Esophagus squamous epithelium (tissue), 5 donors: ENCODE measurements at places on chromosomes 7 and 10.

- DNase-seq, result no peak
Measured at GRCh38 chr7:40000734-40001315, 50.8 kb downstream of the CDK13 start.

GRCh38 chr7:33379891-33380525 lies 250.6 kb downstream of the BBS9 start:
- no peak for DNase-seq

DNA sequence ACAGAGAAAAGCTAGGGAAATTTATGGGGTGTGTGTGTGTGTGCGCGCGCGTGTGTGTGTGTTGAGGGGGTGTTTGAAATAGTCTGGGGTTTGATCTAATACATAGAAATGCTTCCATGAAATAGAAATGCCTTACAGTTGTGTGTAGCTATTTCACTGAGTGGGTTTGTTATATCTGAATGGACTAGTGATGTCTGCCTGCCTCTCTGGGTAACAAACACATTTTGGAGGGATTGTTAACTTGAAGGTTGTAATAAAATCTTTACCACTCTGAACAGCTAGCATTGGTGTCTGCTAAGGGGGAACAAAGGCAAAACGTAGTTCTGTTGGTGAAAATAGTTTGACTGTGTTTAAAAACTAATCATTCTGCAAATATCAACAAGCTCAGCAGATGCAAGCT lies 509.3 kb downstream of the LRMDA start:
- no peak for DNase-seq

- no peak for DNase-seq
Measured at GRCh38 chr10:123485341-123485960, 180.7 kb upstream of the GPR26 start.

GRCh38 chr10:102796407-102797176 lies 40.6 kb downstream of the CYP17A1 start:
- no peak for DNase-seq

GRCh38 chr7:47452715-47453092 lies 129.2 kb downstream of the TNS3 start:
- DNase-seq, result no peak

DNA sequence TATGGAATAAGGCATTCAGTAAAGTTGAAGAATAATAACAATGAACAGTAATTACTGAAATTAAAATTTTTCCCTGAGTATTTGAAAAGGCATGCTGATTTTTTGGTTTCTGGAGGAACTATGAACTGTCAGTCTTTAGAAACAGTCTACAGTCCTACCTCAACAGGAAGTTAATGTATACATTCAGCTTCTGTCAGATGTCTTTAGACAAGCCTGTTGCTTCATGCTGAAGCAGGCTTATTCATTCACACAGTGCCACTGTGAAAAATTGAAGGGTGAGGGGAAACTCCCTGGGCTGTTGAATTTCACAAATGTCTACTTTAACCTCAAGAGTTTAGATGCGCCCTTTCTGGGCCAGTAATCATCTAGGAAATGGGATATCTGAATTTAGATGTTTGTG lies 3.5 kb downstream of the NRF1 start:
- DNase-seq, result no peak

DNA sequence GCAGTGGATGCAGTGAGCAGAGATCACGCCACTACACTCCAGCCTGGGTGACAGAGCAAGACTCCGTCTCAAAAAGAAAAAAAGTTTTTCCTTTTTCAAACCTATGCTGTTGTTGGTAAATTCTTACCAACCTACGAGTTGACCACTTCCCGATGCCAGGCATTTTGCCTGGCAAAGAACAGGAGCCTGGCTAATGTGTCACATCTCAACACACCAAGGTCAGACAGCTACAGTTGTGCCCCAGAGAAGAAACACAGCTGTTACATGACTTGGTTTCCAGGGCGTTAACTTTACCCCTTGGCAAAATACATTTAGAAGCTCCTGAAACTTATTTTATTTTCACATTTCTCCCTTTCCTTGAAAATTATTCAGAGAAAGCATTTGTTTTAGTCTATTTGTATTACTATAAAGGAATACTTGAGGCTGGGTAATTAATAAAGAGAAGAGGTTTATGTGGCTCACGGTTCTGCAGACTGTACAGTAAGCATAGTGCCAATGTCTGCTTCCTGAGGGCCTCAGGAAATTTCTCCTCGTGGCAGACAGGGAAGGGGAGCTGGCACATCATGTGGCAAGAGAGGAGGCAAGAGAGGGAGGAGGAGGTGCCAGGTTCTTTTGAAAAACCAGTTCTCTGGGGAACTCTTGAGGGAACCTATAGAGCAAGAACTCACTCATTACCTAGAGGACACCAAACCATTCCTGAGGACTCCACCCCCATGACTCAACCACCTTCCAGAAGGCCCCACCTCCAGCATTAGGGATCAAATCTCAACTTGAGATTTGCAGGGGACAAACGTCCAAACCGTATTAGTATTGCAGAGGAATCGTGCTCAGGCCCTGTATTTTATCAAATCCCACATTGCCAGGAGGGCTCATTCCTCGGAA lies 83.3 kb downstream of the PAXIP1 start:
- DNase-seq, result no peak

GRCh38 chr10:130045091-130045652 lies 65.5 kb downstream of the C10orf143 start:
- no peak for DNase-seq

DNA sequence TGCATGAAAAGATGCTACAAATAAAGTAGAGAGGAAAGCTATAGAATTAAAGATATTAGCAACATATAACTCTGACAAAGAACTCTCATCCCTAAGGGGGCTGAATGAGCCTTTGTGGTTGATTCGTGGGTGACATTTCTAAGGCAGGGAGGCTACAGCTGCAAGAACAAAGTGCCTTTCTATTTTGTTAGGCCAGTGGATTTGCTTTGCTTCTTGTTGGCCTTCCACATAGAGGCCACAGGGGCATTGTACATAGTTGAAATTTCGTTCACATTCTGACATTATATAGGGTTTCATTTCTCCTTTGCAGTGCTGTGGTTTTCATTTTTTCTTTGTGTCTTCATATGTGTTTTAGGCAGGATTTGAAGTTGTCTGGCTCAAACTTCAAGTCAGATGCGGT lies 819.2 kb upstream of the C7orf33 start:
- DNase-seq, result no peak

- DNase-seq, result no peak
Measured at GRCh38 chr10:63611078-63611477, 89.9 kb downstream of the REEP3 start.

DNA sequence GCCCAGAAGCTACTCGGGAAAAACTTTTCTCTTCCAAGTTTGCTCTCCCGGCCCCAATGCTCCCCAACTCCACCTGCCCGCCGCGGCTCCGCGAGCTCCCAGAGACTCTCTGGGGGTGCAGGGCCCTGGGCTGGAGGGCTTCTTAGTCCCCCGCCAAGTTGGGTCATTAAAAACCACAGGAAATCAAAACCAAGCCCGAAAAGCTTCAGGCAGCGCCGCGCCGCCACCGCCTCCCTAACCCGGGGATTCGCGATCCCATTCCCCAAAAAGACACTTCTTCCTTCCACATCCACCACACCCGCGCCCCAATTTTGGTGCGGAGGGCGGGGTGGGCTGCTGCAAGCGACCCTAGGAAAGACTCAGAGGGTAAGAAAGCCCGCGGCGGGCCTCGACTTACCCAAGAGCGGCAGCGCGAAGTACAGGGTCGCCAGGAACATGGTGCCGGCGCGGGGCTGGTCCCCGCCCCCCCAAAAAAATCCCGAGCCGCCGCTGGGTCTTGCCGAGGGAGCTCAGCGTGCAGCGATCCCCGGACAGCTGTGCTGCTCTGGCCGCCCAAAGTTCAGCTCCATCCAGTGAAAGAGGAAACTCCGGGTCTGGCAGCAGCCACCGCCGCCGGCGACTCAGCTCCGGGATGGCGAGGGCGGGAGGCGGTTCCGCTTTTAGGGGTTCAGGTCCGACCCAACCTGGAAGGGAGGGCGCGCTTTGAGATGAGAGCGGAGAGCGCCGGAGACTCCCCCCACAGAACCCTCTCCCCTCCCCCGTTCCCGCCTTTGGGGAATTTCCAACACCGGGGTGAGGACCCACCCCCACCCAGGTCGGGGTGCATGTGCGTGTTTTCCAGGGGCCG lies 1.2 kb downstream of the GFRA1 start:
- no peak for DNase-seq

DNA sequence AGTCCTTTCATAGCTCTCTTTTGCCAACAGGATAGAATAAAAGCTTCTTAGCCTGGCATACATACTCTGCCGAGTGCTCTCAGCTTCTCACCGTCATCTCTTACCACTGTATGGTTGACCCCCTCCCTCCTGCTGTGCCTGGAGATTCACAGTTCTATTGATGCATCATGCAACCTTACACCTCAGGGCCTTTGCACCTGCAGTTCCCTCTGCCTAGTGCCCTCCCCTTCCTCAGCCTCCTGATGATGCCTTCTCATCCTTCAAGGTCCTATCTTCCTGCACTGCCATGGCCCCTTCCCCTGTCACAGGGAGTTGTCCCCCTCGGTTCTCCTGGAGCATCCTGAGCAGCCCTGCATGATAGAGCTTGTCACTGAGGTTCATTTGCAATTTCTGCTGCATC lies 81.5 kb downstream of the CDH23 start:
- DNase-seq, result no peak

DNA sequence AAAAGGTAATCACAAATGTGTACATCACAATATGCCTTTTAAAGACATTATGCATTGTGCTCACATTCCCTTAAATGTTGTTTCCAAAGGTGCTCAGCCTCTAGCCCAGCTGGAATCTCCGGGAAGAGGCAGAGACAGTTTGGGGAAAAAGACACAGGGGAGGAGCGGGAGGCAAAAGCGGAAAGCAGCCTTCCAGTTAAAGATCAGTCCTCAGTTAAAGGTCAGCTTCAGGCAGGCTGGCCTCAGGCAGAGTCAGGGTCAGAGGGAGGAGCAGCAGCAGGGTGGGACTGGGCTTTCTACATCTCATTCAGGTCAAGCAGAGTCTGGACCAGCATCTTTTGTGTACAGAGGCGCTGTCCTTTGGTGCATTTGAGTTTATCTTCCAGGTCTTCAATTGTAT lies 18.6 kb downstream of the ST7 start:
- DNase-seq, result no peak

DNA sequence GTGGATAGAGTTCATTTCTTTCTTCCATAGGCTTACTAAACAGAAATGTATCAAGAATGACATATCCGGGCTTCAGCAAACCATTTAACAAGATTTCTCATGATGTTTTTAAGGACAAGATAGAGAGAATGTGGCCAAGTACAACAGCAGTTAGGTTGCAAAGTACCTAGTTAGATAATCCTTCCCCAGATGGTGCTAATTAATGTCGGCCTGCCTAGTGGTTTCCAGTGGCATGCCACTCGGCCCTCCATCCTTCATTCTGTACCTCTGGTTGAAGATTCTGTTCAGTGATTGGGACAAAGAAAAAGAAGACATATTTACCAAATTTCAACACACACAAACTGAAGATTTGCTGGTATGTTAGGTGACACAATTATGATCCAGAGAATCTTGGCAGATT lies 212.1 kb downstream of the MACC1 start:
- DNase-seq, result no peak

DNA sequence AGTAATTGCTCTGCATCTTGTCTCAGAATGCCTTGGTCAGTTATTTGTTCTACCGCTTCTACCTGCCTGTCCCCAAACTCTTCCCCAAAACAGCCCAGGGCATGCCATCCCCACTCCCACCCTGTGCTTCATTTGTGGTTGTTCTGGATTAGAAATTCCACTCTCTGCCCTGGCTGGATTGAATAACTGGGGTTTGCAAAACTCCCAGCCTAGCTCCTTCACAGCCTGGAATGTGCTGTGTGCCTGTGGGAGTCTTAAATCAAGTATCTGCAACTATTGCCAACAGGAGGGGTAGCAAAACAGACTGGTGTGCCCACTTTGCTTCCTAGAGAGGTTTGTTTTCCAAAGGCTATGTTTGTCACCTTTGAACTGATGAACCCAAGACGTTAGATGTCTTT lies 24.2 kb downstream of the TSPAN15 start:
- DNase-seq, result no peak

- no peak for DNase-seq
Measured at GRCh38 chr10:125817337-125817946, 5.6 kb downstream of the UROS start.

DNA sequence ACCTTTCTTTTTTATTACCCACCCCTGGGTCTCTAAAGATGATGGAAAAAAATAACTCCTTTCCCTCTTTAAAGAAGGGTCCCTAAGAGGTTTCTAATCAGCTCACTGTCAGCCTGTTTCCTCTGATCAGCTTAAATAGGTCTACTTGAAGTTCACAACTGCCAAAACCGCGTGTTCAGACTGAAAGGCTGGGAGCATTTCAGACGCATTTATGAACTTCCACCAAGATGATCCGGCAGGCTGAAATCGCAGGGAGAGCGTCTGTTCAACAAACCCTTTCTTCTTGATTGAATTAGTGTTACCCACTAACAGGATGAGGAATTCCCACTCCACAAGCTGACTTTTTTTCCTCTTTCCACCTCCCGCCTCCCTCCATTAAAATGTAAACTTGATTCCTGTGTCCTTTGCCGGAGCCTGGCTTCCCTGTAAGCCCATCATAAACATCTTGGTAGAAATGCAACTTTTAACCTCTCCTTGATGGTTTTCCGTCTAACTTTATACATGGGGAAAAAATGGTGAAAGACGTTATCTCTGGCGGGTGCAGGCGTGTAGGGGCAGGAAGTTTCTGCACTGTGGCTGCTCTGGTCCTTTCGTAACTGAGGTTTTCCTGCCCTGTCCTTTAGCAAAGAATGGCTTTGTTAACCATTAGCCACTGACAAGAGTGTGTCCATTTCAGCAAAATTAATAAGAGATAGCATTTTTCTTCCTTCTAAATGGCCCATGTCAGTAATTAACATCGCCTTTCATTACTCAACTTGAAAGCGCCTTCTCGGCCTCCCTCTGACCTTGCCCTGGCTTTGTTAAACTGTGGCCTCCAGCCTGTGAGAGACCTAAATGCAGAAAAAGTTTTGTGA lies 130.7 kb downstream of the BAMBI start:
- no peak for DNase-seq

DNA sequence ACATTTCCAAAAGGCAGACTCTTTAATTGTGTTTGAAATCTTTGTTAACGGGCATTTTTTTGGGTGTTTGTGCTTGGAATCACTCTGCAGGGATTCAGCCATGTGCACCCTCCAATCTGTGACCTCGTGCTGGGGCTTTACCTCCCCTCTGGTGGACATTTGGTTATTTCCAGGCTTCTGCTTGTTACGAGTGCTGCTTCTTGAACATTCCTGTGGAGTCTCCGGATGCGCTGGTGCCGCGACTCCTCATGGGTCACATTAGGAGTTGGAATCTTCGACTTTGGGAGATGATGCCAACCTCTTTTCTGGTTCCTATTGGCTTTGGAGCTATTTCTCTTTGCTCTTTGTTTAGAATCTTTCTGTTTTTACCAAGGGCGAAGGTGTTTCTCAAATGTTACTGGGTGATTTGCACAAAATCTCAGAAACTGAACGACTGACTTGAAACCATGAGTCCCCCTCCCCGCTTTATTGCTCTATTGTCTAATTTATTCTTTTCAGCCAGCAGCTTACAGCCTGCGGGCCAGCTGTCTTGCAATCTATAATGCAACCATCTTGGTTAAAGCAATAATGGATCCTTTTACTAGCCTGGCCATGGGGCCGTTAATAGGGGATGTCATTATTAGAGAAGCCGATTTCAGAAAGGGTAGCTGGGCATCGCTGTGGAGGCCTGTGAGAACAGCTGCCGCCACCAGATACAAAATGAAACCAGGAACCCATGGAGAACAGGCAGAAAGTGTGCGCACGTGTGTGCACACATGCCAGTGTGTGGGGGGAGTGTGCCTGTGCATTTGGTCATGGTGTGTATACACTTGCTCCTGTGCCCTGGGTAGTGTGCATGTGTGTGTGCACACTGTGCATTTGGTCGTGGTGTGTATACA lies 9.9 kb upstream of the DPYSL4 start:
- no peak for DNase-seq
